Inflammatory macrophage (primary cell): ENCODE measurements at places on chromosomes 2 and 18.

DNA sequence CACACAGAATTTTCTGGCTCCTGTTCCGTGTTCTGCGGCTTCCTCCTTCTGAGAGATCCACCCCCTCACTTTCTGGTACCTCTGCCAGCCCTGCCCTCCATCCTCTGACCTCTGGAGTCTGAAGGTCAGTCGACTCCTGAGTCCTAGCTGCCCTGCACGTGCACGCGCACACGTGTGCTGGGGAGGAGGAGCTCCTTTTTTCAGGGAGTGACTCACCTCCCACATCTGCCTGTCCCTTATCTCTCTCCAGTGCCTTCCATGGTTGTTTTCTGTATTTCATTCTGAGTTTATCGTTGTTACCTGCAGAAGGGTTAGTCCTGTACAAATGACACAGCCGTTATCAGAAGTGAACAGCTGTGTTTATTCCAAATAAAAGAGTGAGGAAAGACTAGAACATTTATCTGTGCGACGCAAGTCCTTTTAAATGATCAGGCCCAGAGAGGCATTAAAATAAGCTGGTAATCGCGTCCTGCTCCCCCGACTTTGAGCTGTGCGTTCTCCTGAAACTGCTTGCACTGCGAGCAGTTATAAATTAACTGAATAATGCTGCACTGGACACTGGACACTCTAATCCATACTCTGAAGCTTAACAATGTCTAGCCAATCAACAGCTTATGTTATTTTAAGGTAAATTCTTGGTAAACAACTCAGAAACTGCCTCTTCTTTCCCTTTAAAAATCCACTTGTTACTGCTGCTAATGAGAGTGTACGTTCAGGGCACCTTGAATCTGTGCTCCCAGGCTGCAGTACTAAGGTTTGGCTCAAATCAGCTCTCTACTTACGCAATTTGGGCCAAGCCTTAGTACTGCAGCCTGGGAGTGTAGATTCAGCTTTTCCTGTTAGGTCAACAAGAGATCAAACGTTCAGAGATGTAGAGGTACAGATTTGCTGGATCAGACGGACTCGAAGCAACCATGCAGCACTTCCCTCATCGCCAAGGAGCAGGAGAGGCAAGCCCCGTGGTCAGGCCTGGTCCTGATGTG, 72.5 kb downstream of the GALR1 start:
- no peak for DNase-seq

GRCh38 chr2:159933040-159933726, 129.2 kb downstream of the PLA2R1 start:
- no peak for DNase-seq

GRCh38 chr2:125398738-125399524, 1257.0 kb upstream of the GYPC start:
- no peak for DNase-seq

DNA sequence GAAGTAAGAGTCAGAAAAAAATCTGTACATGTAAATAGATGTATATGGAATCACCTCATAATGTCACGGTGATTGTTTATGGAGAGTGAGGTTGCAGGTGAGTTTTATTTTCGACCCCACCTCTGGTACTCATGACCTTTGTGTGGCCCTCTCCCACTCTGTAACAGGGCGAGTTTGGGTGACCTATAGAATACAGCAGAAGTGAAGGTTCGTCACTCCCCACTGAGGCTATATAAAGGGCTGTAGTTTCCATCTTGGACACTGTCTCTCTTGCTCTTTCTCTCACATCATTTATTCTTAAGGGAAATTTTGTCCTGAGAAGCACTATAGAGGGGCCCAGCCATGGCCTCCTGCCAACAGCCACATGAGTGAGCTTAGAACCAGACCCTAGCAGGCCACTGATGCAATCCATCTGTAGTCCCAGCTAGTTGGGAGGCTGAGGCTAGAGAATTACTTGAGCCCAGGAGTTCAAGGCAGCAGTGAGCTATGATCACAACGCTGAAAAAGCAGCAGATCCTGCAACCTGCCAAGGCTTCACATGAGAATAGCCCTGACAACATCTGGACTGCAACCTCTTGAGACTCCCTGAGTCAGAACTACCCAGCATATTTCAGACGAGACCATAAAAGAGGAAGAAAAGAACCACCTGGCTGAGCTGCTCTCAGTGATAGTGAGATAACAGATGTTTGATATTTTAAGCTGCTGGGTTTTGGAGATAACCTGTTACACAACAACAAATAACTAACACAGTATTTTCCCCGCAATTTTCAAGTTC, 74.3 kb upstream of the SLC1A4 start:
- DNase-seq = no peak

- no peak for DNase-seq
Measured at GRCh38 chr2:49577041-49577440, 422.7 kb upstream of the FSHR start.

GRCh38 chr2:151953467-151953866, 125.2 kb upstream of the ARL5A start:
- DNase-seq = no peak
